Bone marrow (tissue), 2 donors: ENCODE measurements at places on chromosomes 13 and 19.

DNA sequence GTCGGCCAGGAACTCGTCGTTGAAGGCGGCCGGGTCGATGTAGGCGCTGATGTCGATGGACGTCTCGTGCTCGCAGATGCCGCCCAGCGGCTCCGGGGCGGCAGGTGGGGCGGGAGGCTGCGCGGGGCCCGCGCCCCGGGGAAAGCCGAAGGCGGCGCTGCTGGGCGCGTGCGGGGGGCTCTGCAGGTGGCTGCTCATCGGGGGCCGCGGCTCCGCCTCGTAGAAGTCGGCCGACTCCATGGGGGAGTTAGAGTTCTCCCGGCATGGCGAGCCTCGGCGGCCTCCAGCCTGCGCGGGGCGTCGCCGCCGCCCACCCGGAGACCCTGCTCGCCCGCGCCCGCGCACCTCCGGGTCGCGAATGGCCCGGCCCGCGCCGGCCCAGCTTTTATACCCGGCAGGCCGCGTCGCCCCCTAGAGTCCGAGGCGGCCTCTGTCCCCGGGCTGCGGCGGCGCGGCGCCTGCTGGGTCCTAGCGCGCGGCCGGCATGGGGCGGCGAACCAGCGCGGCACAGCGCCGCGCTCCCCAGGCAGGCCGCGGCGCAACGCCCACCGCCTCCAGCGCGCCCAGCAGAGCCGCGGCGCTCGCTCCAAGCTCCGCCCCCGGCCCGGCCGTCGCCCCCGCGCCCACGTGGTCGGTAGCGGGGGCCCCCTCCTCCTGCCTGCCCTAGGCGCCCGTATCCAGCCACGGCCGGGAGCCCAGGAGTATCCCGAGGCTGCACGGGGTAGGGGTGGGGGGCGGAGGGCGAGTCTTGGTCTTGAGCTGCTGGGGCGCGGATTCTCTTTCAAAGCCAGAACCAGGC lies at the start of gene CEBPA:
Gene CEBPA, minus strand, starts transcription at position 360 of the 799 bp plus-strand sequence. Its CDS starts 120 bp downstream, at position 240.
- peak; percentile 60 for DNase-seq

GRCh38 chr19:54696766-54697165 lies 27.5 kb upstream of the KIR3DL3 start:
- no peak for DNase-seq

DNA sequence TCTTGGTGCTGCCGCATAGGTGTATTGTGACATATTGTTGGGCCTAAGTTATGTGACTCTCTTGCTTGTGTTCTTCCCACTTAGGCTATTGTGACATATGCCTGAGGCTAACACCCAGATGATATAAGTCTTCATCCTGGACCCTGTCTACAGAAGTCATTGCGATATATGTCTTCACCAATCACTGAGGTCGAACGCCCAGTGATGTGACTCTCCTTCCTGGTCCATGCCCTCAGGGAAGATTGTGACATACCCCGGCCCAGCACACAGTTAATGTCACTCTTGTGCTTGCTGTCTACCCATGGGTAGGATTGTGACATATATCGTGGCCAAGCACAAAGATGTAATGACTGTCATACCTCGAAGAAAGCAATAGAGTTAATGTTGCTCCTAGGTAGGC lies 16.9 kb upstream of the ZNF730 start:
- DNase-seq: no peak

GRCh38 chr13:47076500-47076899 lies 179.6 kb upstream of the HTR2A start:
- DNase-seq: no peak

GRCh38 chr13:52405369-52405766 lies 604 bp downstream of the THSD1 start:
- no peak for DNase-seq

DNA sequence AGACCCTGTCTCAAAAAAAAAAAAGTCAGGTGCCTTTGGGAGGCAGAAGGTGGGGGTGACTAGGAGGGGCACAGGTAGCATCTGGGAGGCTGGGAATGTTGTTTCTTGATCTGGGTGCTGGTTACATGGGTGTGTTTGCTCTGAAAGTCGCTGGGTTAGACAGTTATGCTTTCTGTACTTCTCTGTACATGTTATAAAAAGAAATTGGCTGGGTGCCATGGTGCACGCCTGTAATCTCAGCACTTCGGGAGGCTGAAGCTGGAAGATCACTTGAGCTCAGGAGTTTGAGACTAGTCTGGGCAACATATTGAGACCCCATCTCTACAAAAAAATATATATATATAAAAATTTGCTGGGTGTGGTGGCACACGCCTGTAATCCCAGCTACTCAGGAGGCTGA lies 15.1 kb downstream of the NOSIP start:
- no peak for DNase-seq

GRCh38 chr19:20278342-20278741 lies 111.3 kb downstream of the ZNF486 start:
- no peak for DNase-seq

GRCh38 chr19:43651758-43652545 lies 12.3 kb upstream of the CADM4 start:
- DNase-seq: peak; percentile 43

- DNase-seq: no peak
Measured at GRCh38 chr19:38453596-38453995, 20.1 kb downstream of the RYR1 start.

DNA sequence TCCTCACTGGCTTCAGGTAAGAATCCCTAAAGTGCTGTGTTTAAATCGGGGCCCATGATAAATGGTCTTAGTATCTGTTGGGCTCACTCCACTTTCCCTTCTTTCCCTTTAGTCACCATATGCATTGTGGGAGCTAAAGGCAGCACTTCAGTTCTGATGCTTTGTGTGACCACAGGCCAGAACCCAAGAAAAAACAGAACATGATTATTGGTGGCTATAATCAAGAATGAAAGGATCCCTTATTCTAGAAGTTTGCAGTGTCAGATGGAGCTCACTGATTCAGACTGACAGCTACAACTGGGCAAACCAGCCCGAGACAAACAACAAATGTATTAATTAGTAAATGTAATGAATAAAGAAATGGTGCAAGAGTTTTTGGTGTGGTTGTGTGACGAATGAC lies 57.3 kb upstream of the POMP start:
- DNase-seq: no peak

- DNase-seq: no peak
Measured at GRCh38 chr13:78897200-78897599, 238.2 kb upstream of the OBI1 start.

DNA sequence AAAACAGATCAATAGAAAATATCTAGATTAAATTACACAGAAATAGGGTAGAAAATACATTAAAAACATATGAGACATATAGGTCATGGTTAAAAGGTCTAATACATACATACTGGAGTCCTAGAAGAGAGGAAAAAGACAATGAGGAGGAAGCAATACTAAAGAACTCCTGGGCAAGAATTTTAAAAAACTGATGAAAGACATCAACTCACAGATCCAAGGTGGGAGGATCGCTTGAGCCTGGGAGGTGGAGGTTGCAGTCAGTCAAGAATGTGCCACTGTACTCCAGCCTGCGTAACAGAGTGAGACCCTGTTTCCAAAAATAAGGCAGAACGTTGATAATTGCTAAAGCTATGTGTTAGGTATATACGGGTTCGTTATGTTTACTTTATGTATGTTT lies 5.4 kb upstream of the KASH5 start:
- DNase-seq: no peak

GRCh38 chr13:70666883-70667556 lies 558.8 kb upstream of the KLHL1 start:
- no peak for DNase-seq

DNA sequence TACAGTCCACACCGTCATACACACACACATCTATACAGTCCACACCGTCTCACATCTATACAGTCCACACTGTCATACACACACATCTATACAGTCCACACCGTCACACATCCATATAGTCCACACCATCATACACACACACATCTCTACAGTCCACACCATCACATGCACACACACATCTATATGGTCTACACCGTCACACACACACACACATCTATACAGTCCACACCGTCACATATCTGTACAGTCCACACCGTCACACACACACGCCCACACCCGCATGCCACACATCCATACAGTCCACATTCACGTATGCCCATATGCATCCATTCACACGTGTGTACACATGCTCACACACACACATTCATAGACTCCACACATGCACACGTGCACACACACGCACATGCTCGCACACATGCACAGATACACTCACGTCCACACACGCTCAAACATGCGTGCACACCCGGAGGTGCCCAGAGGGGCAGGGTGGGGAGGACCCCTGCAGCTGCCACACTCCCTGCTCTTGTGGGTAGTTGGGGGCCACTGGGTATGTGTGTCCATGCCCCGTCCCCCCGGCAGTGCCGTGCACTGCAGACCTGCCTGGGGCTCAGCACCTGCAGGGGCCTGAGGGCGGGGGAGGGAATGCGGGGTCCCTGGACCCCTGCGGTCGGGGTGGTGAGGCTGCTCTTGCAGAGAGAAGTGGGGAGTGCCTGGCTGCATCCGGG lies 29.2 kb downstream of the PIAS4 start:
- DNase-seq: no peak

- DNase-seq: no peak
Measured at GRCh38 chr13:23254506-23254905, 73.7 kb downstream of the SGCG start.

DNA sequence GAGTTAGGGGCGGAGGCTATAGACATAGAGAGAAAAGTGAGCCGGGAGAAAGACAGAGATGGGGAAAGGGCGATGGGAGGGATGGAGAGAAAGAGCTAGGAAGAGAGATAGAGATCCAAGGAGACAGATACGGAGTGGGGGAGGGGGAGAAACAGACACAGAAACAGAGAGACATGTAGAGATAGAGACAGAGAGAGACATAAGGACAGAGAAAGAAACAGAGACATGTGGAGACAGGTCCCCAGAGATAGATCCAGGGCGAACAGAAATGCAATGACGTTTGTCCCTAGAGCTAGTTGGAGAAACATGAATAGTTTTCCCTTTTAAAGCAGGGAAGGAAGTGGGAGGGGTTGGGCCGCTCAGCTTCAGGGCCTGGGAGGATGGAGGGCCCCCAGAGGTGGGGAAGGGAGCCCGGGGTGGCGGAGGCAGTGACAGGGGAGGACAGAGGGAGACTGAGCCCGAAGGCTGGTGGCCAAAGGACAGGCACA lies 4.6 kb downstream of the PPP1R14A start:
- DNase-seq: no peak

GRCh38 chr13:104983601-104984000 lies 1551.9 kb downstream of the EFNB2 start:
- DNase-seq: no peak

DNA sequence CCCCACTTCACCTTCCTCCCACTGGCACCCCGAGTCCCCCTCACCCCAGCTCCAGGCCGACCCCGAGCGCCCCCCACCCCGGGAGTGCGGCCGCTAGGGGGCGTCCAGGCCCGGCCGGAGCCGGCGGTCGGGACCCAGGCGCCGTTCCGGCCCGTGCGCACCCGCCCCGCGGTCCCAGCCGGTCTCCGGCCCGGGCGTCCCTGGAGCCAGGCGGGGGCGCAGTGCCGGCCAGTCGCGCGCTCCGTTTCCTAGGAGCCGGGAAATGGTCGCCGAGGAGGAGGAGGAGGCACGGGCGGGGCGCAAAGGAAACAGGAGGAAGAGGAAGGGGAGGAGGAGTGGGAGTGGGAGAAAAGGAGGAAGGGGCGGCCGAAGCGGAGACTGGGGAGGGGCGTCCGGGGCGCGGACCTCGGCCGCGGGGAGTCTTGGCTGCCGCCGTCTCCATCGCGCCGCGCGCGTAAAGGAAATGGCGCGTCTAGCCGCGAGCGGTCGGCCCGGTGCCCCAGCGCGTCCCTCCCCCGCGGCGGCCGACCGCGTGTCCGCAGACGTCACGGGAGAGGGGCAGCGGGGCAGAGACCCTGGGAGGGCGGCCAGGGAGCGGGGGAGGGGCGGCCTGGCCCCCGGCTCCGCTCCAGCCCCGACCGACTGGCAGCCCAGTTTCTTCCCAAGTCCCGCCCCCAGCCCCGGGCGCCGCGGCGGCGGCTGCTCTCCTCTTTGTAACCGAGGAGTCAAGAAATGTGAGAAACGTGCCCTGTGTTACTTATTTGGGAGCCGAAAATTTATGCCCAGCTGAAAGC lies 1.1 kb upstream of the KCTD15 start:
- no peak for DNase-seq

DNA sequence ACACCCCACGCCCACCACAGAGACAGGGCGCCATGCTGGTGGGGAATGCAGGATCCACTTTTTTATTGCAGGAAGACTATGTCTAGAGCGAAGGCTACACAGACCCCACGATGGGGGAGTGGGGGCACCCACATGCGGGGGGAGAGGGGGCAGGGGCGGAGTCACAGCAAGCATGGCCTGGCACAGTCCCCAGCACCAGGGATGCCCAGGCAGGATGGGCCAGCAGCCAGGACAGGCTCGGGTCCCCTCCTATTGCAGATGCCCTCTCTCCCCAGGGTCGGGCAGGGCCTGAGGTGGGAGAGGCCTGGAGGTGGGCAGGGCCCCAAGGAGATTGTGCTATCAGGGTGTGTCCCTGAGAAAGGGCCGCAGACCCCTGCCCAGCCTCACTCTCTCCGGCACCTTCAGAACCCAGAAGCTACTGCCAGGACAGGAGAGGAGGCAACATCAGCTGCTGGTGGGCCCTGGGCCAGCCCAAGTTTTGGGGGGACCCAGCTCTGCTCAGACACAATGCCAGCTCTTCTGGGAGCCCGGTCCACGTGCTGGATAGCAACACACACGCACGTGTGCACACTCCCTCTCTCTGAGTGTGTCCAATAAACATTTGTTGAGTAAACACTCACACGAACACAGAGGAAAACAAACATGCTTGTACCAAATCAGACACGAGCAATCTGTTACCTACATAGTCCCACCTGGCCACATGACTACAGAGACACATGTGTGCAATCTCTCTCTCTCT lies 6.5 kb downstream of the DIRAS1 start:
- no peak for DNase-seq

- no peak for DNase-seq
Measured at GRCh38 chr19:10043286-10043927, 30.1 kb downstream of the RDH8 start.

DNA sequence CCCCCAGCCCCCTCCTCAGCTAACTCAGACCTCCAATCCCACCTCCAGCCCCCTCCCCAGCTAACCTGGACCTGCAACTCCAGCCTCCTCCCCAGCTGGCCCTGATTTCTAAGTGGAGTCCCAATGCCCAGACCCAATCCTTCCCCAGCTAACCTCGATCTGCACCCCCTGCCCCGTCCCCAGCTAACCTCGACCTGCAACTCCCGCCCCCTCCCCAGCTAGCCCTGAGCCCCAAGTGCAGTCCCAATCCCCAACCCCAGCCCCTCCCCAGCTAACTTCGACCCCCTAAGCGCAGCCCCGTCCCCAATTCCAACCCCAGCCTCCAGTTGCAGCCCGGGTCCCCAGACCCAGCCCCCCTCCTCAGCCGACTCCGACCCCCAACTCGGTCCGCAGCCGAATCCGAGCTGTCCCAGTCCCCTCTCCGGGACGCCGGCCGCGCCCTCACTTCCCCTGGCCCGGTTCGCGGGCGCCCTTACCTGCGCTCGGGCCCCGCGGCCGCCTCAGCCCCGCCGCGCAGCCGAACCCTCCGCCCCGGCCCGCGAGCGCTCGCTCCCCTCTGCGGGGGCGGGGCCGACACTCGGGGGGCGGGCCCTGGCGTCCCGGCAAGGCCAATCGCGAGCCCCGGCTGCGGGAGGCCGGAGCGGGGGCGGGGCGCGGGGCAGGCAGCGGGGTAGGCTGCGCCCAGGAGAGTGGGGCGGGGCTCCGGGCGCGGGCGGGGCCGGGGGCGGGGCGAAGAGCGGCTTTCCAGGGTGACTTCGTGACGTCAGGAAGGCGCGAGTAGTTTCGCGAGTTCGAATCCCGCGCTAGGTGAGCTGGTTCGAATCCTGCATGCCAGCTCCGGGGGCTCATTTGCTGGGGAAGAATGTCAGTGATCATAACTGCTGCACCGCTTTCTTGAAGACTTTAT lies at the start of gene GNG7:
Gene GNG7, minus strand, starts transcription at position 525 of the 907 bp plus-strand sequence. CDS start 182,006 bp downstream, outside the sequence.
- DNase-seq: peak; percentile 74
